ENCODE measurements at places on chromosomes 5 and 9.

DNA sequence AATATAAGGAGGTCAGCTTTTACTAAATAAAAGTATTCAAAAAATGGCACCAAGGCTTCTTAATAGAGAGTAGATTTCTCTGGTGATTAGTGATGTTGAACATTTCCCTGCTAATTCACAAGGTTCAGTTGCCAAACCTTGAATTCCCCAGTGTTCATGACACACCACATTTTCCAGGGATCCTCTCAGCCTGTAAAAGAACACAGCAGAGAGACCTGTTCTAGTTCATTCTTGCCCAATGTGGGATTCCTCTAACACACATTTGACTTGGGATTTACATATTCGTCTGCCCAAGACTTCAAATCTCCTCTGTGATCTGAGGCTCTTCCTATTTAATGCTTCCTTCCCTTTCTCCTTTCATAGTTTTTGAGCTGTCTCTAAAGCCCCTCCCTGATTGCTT lies 273.2 kb upstream of the CDH9 start:
- no peak for DNase-seq

GRCh38 chr9:22588918-22589317 lies 142.3 kb downstream of the DMRTA1 start:
- DNase-seq, result no peak

DNA sequence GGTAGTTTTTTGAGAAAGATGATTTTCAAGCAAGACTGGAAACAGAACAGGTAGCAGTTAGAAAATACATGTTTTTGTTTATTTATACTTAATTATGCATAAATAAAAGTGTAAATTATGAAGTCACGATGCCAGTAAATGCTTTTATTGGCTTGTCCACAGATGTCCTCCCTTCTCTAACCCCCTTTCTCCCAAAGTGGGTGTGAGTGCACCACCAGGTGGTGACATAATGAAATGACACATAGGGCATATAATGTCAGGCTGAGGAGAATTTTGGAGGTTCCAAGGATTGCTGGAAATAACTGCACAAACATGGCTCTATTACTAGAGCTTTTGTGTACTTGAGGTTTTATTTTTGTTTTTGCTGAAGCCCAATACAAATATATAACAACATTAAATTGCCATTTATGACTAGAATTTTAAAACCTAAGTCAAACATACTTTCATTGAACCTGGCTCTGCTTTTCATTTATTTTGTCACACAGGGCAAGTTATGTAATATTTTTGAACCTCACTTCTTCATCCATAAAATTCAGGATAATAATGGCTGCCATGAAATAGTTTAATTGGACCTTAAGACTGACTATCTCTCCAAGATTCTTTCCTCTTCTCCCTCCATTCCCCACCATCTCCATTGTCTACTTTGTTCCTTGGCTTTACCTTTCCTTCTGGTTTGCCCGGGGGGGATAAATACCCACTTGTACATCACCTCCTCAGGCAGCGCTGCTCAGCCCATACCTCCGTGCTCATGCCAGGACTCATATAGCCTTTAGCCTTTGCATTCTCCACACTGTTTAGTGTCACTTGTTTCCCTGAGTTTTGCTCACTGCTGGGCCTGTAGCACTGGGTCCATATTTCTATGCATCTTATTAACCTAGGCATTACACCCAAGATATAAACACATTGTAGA lies 168.8 kb downstream of the PDE4D start:
- DNase-seq, result peak; percentile 39

GRCh38 chr9:121735065-121735792 lies 83.8 kb downstream of the DAB2IP start:
- peak; percentile 40 for DNase-seq

- DNase-seq, result no peak
Measured at GRCh38 chr5:52181403-52181802, 606.3 kb upstream of the ITGA1 start.

GRCh38 chr5:125196481-125197111 lies 450.2 kb upstream of the ZNF608 start:
- no peak for DNase-seq

- DNase-seq, result no peak
Measured at GRCh38 chr5:17713301-17713700, 79.0 kb downstream of the TAF11L14 start.

DNA sequence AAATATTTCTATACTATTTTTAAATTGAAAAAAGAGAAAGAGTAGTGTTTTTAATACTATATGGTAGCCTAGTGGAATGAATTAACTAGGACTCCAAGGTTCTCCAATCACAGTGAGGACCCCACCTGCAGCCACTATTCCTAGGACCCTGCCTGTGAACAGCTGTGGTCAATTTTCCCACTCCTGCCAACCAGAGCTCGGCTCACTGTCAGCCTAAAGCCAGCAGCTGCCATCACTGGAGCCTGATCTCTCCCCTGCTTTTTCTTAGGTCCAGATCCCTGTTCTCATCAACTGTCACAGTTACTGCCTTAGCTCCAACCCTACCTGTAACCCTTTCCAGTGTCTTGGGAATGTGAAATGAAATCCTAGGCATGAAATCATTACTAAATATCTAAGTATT lies 25.3 kb downstream of the ARSB start:
- no peak for DNase-seq

DNA sequence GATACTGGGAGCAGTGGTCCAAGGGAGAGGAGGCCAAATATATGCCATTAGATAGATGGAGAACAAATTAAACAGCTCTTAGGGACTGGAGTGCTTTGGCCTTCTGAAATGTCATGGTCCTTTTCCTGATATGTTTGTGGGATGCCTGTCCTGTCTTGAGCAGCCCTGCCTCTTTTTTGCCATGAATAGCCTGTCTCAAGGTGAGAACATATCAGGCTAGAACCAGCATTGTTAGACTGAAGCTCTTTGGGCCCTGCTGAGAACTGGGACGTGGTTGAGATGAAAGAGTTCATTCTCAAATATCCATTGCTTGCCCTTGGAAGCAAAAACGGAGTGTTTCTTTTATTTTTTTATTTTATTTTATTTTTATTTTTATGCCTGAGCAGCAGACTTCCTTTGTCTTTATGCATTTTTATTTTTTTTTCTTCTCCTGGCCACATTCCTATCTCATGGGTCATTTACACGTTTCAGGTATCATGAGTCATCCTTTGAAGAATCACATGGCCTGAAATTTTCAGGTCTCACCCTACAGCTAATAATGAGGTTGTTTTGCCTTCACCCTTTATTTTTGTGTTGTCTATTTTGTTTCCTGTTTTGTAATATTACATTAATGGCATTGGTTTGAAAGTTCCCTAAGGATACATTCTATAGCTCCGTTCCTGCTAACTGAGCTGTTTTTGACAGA lies 371.4 kb downstream of the PSAT1 start:
- no peak for DNase-seq

- DNase-seq, result no peak
Measured at GRCh38 chr5:147831465-147831864, at the start of gene SPINK1. Gene SPINK1, minus strand, starts transcription at chr5:147831671. Its CDS starts 94 bp downstream, at chr5:147831577.

GRCh38 chr9:27108981-27109541 lies at the start of gene TEK:
Gene TEK, plus strand, starts transcription at chr9:27109225. Its CDS starts 366 bp downstream, at chr9:27109591.
- no peak for DNase-seq

GRCh38 chr9:34568133-34568532 lies 21.4 kb downstream of the CNTFR start:
- no peak for DNase-seq

DNA sequence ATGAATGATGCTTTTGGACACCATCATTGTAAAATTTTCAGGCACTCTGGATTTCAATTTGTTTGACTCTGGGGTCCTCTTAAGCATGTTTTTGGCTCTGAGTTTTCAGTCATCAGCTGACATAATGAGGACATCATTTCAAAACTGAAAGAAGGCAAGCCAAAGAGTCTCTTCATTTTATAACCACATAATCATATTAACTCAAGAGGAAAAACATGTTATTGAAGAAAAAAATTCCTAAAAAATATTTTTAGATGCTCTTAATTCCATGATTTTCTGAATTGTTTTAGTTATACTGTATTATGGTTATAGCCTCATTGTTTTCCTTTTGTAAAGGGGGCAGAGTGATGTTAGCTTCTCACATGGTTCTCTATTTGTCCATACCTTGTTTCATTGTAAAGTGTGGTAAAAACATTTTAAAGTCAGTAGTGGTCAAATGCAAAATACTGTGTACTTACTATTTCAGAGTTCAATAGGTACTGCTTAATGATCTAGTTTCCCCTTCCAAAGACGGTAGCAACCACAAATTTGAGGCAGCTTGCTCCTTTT lies 472.1 kb downstream of the DMRT2 start:
- DNase-seq, result no peak

DNA sequence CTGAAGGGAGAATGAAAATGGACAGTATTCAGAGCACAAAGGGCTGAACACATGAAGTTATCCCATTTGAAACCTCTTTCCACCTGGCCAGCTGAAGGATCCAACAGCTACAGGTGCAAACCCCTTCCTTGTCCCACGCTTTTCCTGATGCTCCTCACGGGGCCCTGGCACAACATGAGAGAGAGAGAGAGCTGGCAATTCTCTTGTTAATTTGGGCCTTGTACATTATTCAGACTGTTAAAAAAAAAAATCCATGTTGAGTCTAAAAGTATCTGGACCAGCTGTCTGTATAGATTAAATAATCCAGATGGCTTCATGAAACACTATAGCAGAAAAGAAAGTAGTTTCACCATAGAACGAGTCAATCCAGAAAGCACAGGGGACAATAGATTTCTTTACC lies 74.1 kb downstream of the HMHB1 start:
- DNase-seq, result no peak

DNA sequence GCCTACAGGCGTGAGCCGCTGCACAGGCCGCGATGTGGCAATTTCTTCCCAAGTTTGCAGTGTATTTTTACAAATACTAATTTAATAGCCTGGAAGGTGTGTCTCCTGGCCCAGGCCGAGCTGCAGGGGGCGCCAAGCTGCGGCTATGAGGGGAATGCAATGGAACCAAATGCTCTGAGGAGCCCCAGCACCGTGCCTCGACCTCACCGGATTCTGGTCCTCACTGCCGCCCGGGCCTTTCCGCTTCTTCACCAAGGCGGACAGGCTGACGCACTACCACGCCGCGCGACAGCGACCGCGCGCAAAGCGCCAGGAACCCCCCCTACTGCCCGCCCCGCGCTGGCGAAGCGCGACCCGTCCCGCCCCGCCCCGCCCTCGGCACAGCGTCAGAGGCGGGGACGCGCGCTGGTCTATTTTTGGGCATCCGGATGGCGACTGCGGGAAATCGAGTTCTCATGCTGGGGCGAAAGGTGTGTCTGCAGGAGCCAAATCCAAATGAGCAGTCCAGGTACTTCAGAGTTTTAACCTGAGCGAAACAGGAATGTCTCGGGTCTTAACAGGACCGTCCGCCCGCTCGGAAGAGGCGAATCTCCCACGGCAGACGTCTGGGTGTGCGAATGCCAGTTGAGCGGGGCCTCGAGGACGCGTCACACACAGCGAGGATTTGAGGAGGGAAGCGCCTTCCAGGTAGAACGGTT lies 31.7 kb upstream of the PRXL2C start:
- peak; percentile 87 for DNase-seq

- DNase-seq, result no peak
Measured at GRCh38 chr5:133360693-133361472, 251.5 kb downstream of the FSTL4 start.

- no peak for DNase-seq
Measured at GRCh38 chr5:115298811-115299210, 2.4 kb upstream of the CCDC112 start.

DNA sequence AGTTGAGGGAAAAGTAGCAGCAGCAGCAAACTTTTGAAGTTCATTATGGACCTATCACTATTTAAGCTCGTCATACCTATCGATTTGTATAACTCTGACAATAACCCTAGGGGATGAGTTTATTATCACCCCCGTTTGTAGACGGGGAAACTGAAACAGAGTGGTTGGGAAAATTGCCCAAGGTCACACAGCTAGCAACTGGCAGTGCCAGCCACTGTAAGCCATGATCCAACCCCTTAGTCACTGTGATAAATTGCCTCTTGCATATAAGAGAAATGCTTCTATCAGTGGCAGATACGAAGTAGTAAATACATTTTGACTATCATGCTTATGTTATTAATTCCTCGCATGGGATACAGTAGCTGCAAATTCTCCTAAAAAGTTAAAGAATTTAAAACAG lies 73.3 kb upstream of the ATP10B start:
- DNase-seq, result no peak

DNA sequence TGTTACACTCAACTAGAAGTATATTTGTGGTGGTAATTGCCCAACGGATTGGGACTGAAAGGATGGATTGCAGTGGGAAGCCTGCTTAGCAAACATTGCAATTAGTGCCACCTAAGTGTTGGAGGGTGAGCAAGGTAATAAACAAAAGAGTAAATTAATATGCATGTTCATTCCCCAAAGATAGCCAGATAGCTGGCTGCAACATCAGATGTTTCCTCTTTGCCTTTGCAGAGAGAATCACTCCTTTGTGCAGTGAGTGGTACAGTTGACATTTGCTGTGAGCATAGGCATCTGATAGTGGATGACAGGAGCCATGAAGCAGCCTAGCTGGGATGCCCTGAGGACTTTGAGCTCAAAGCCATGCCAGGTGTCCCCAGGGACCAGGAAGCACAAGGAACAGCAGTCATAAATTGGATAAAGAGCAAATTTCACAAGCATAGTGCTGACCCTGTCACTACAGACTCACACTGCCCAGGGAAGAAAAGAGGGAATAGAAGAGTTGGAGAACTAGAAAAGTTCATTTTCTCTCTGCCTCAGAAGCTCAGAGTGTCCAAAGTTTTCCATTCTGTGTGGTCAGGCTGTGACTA lies 336.1 kb upstream of the SLC30A5 start:
- no peak for DNase-seq

GRCh38 chr9:31470051-31470450 lies 914.4 kb upstream of the ACO1 start:
- DNase-seq, result no peak

DNA sequence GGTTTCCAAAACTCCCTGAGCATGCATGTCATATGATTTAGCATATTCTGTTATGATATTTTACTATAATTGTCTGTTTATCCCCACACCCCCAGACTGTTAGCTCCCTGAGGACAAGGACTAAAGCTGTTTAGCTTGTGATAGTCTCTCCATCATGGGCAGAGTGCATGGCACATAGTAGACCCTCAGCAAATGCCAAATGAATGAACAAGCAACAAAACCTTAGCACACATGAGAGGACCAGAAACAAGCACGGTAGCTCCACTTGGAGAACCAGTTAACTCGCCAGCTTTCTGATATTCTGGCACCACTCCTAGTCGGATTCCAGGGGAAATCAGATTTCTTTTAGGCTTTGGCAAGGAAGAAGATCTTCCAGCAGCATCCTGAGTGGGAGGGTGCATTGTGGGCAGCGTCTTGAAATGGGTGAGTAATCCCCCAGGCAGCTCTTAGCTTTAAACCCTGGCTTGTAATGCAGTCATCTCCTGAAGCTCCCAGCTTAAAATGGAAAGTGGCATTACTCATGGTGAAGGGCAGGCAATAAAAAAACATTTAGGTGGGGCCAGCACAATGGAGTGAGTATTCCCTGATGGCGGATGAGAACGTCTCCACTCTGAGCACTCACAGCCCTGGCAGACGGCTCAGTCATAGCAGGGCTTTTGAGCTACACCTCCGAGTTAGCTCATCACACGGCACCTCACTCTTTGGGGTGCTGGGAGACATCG lies 41.1 kb downstream of the FGF1 start:
- no peak for DNase-seq

GRCh38 chr5:8493176-8493575 lies 624.2 kb downstream of the MTRR start:
- no peak for DNase-seq

- DNase-seq, result peak; percentile 81
Measured at GRCh38 chr9:93028448-93029006, 30.0 kb upstream of the SUSD3 start.
